ENCODE measurements at places on chromosomes 1 and 21. TPM values are rescaled to one million over a fixed set of nuclear protein-coding genes. Genes with fewer than 3 reads are reported as not detected.

PDC gene
- not detected for total RNA-seq

S100A9 gene
- total RNA-seq: 0.59 TPM

SLAMF9 gene
- total RNA-seq: not detected

UTS2 gene
- total RNA-seq: 3.0 TPM

UBL4B gene
- total RNA-seq: 0.57 TPM

GRCh38 chr1:53617851-53618499 lies 121.0 kb downstream of the GLIS1 start:
- DNase-seq: no peak

- no peak for DNase-seq
Measured at GRCh38 chr1:85550784-85551516, 29.6 kb upstream of the CCN1 start.

DNA sequence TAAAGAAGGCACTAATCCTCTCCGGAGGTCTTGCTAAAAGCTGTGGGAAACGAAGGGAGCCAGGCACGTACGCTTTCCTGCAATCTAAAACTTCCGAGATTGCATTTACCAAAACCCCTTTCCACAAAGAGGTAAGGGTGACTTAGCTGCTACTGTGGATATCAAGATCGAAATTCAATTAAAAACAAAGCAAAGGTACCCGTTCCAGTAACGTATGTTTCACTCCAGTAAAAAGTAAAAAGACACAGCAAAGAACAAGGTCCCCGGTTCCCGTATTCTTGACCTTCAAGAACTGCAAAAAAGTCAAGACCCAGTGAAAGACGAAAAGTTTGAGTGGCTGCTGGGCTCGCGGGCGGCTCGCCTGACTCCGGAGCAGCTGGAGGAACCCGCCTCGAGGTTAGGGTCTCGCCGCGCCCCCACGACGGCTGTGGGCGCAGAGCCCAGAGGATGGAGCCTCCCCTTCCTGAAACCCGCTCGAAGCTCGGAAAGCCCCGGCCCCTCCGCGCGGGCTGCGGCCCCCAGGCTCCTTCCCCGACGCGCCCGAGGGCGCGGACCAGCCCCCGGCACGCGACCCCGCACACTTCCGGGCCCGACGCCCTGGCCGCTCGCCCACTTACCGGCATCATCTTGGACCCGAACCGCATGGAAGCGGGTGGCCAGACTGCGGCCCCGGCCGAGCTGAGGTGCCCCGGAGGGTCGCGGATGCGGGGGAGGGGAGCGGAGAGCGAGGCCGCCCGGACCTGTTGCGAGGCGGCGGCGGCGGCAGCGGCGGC lies 524 bp downstream of the TP53BP2 start:
- no peak for DNase-seq

- DNase-seq: no peak
Measured at GRCh38 chr21:42512346-42513034, 1.2 kb upstream of the SLC37A1 start.

GRCh38 chr1:226934483-226935237 lies 5.4 kb upstream of the COQ8A start:
- no peak for DNase-seq

DNA sequence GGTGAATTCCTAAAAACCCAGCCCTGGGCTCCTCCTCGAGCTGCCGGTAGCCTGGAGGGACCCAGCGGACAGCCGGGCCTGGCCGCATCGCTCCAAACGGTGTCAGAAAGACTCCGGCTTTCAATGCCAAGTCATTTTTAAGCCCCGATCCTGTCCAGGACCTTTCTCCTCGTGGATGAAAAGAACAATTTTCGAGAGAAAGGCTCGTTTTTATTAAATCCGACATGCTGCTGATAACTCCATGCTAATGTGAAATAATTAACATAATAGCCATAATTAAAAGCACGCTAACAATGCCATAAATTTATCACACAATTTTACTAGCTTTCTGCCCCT lies 4.6 kb upstream of the FOXD3 start:
- no peak for DNase-seq

- DNase-seq: no peak
Measured at GRCh38 chr1:83741348-83741747, 257.6 kb downstream of the TTLL7 start.

- no peak for DNase-seq
Measured at GRCh38 chr1:110637475-110637874, 31.3 kb upstream of the KCNA2 start.

DNA sequence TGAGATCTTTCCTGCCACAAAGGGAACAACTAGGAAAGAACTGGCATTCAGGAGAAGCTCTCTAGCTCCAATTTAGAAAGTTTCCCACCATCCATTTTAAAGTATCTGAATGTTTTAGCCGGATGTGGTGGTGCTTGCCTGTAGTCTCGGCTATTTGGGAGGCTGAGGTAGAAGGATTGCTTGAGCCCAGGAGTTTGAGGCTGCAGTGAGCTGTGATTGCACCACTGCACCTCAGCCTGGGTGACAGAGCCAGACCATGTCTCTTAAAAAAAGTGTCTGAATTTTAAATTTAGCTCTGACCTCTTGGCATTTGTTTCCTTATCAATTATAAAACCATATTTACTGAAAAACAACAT lies 67.2 kb downstream of the RPAP2 start:
- DNase-seq: no peak
